ENCODE measurements at places on chromosomes 3 and 15.

GRCh38 chr3:10855871-10856662, 40.0 kb downstream of the SLC6A11 start:
- no peak for DNase-seq

DNA sequence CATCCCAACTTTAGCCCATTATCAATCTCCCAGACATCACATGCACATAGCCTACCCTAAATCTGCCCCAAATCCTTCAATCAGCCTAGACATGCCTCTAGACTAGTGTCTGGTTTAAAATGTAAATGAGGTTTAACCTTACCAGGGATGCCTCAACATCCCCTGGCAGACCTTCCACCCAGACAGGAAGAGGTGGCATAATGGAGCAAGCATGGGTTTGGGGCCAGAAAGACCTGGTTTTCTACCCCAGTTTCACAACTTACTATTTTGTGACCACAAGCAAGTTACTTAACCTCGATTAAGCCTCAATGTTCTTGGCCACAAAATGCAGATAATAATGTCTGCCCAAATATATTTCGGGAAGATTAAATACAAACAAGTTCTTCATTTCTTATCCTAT, 28.3 kb upstream of the THBS1 start:
- DNase-seq: no peak

GRCh38 chr3:125150525-125151441, 61.8 kb downstream of the SLC12A8 start:
- no peak for DNase-seq

GRCh38 chr3:22269831-22270230, 518.8 kb upstream of the ZNF385D start:
- no peak for DNase-seq

DNA sequence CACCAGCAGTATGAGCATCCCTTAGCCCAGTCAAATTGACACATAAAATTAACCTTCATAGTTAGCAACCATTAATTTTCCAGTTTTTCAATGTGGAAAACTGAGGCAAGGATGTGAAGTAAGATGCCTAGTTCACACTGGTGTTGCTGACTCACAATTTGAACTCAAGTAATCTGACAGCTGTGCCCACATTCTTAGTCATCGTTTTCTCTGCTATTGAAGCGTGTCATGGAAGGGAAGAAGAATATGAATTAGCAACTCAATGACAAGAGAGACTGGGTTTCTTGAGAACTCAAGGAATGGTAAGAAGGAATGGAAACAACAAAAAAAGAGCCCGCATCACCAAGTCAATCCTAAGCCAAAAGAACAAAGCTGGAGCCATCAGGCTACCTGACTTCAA, 261.4 kb downstream of the EPHA3 start:
- DNase-seq: no peak

DNA sequence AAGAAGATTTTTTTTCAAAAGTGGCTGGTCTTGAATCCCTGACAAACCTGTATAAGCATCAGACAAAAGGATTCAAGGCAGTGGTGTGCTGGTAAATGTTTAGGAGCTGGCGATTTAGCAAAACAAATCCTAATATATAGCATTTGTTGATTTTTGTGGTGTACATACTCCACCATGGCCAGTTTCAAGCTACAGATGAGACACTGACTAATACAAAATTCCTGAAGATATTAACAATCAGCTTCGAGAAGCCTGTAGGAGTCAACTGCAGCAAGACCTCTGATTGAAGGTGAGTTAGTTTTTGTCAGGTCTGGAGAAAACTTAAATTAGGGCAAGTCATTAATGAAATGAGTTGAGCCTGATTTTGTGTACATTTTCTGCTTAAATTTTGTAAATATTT, 6.7 kb downstream of the STRIT1 start:
- DNase-seq: no peak

DNA sequence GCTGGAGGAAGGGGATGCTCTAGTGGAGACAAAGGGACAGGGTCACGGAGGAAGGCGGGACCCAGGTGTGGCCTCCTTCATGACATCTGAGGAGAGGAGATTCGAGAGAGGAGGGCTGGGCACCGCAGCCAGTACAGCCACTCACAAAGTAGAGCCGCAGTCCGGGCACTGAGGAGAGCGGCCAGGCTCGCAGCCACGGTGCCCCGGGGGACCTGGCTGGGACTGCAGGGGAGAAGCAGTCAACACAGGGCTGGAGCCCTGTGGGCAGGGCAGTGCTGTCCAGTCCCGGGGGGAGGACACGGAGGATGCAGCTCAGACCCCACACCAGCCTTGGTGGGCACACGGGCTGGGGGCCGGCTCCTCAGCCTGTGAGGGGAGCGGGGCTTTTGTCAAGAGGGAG, 40.3 kb downstream of the HMCES start:
- no peak for DNase-seq

DNA sequence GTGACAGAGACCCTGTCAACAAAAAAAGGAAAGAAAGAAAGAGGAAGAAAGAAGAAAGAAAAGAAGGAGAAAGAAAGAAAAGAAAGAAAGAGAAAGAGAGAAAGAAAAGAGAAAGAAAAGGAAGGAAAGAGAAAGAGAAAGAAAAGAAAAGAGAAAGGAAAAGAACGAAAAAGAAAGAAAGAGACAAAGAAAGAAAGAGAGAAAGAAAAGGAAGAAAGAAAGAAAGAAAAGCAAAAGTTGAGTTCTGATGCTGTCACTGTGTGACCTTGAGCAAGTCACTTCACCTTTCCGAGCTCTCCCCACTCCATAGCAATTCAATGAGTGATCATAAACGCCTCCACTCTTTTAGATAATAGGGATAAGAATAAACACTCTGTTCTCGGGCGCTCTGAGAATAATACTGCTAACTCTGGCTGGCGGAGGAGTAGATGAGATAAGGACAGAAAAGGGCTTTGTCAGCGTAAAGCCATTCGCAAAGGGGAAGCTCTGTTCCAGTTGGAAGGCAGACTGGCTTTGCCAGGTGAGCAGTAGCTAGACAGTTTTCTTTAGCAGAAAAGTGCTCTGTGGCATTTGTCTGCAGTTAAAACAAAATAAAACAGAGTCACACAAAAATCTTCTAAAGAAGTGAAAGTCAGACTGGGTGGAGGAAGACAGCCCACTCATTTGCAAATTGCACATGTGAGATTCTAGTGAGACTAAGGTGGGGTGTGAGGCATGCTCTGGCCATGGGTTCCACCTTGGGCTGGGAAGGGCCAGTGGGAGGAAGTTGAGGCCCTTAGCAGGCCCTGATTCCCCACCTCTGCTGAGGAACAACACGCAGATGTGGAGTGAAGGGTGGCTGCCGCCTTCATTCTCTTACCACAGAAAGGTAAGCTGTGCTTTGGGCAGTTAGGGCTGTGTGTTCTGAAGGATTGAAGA, 9.6 kb upstream of the FLNB start:
- no peak for DNase-seq

DNA sequence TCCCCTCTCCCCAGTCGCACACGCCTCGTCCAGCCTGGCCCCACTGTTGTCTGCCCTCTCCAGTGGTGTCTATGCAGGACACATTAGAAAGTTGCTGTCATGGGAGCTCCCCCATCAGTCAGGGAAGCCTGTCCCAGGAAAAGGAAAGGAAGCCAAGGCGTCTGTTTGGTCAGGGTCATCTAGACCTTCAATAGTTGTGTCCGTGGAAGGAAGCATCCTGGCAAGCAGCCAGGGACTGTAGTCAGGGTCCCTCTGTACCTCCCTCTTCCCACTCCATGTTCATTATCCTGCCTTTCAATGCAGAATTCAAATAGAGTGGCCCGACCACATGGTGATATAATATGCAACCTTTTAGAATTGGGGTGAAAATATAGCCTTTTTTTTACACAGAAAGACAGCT, 60.7 kb upstream of the RAB6B start:
- DNase-seq: no peak

GRCh38 chr3:100761211-100761942, 52.1 kb downstream of the TFG start:
- DNase-seq: no peak

DNA sequence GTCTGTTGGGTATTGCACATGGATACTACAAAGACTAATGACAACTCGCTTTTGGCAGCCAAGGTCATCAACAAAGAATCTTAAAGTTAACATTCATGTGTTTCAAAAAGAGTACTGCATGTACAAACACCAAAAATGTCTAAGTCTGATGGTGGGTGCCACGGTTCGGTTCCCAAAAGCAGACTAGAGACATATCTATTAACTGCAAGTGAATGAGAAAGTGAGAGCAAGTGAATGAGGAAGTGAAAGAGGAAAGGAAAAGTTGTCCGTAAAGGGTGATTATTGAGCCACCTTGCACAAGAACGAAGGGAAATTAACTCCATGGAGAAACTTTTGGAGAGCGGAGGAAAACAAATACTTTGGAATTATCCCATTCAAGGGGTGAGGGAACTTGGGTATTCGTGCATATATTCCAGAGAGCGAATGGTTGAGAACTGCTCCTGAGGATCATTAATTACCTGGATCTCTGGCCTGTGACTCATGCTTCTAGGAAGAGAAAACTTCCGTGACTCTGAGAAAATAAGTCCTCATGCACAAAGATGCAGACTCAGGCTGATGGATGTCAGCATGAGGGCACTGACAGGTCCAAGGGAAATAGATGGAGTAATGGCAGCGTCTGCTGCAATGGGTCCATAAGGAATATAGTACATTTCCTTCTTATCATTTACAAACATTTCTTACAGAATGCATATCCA, 336.5 kb upstream of the TGFBR2 start:
- no peak for DNase-seq

Measured in esophagus squamous epithelium (tissue), 5 donors.